ENCODE measurements at places on chromosomes 1 and 21.

- DNase-seq, result no peak
Observed at GRCh38 chr1:183245357-183245756, 59.3 kb downstream of the LAMC2 start.

- no peak for DNase-seq
Observed at GRCh38 chr1:214847071-214847810, 235.3 kb upstream of the KCNK2 start.

DNA sequence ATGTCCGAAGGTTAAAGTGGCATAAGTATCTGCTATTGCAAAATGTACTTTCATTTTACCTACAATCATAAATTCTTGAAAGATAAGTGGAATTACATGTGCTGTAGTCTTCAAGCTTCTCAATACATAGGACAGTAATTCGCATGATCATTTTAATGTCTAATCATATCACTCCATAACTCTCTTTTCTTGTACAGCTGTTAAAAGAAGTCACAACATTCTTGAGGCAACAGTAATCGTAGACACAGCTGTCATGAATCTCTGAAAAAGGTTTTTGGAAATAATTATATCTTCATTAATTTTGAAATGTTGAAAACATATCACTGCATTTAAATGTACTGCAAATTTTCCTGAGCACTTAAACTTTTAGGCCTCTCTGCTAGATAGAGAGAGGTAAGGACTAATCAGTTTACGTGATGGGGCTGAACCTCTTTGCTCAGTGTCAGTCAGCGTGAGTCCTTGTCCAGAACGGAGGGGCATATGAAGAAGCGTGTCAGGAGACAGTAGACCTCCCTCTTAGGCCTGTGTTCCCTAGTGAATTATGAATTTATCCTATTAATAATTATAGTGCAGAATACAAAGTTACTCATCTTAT, 133.4 kb downstream of the NEK7 start:
- DNase-seq, result no peak

- no peak for DNase-seq
Observed at GRCh38 chr1:244354810-244355278, 96.9 kb downstream of the ADSS2 start.

DNA sequence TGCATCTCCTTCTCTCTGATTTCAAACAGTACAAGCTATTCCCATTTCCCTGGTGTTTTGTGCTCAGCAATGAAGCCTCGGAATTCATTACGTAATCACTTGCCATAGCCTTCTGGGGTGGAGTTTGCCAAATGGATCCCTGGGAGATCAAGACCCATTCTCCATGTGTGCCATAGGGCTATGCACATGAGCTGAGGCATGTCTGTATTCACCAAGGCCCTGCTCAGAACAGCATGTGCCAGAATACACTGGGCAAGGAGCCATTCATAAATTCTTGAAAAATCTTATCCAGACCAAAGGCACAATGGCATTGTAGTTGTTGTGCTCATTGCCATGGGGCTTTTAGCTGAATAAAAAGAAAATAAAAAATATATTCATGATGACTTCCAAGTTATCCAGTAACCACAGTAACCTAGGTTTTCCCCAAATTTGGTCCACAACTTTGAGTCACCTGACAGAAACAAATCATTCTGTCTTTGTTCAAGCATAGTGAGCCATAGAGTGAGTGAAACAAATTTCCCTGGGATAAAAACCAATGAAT, 53.0 kb downstream of the CRB1 start:
- DNase-seq, result peak; percentile 49

GRCh38 chr21:36323032-36323431, 3.0 kb downstream of the MORC3 start:
- DNase-seq, result no peak

GRCh38 chr1:36977731-36978406, 56.4 kb downstream of the GRIK3 start:
- no peak for DNase-seq

GRCh38 chr1:19251305-19252196, at the start of the genes EMC1 and MRTO4:
Gene EMC1, minus strand, starts transcription at chr1:19251524. Its CDS starts 15 bp downstream, at chr1:19251509.
Gene MRTO4, plus strand, starts transcription at chr1:19251805. Its CDS starts 31 bp downstream, at chr1:19251836.
- DNase-seq, result peak; percentile 68

DNA sequence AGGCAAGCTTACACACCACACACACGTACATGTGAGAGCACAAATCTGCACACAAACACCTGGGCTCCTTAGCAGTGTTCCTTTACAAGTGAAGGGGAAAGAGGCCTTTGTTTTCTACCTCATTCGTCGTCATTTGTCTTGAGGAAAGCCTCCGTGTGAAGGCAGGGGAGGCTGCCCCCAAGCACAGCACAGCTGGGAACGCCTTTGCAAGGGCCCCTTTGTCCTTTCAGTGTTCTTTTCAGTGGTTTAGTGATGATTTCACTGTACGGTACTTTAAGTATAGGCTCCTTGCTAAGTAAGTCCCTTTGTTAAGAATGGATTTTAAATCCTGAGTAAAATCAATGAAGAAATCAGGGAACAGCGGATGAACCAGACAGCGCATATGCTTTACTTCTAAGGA, 94.1 kb downstream of the PGBD5 start:
- DNase-seq, result no peak

- no peak for DNase-seq
Observed at GRCh38 chr21:42381347-42381984, 14.4 kb downstream of the TMPRSS3 start.

- DNase-seq, result no peak
Observed at GRCh38 chr1:31742462-31743212, 21.5 kb downstream of the ADGRB2 start.

DNA sequence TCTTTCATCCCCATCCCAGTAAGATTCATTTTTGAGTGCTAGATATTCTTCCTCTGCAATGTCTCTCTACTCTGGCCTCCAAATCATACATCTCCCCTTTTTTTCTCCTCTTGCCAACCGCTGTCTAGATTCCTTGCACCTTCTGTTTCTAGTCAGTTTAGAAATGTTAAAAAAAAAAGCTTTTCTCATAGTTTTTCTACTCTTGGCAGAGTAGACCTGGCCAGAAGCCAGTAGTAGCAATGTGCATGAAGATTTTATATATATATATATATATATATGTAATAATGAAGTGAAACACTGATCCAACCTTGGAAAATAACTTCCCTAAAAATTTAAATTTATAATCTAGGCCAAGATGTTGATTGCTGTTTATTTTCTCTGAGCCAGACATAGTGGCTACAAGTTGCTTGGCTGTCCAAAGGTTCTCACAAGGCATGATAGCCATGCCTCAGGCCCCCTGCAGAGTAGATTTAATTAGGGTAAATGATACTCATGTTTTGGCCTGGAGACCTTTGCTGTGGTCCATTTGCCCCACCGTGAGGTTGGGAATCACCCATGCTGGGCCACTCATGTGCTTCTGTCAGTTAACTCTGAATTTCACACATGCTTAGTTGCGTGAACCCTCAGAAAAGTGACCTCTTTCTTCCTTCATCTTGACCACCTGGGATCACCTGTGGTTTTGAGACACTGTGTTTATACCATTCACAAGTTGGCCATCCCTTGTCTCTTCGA, 103.4 kb upstream of the KCNE2 start:
- DNase-seq, result no peak

DNA sequence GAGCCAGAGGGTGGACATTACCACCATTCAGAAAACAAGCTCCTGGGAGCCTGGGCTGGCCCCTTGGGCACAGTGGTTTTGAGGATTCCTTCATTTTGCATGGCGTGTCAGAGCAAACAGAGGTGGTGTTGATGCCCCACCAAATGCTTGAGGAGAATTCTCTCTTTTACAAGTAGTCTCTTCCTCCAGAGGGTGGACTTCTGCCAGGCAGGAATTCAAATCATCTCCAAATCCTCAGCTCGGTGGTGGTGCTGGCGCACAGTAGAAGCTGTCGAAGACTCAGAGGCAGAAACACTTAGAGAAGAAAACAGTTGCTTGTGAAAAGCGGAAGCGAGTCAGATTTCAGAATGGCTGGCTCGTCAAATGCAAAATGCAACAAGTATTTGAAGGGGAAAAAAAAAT, 3.4 kb upstream of the CHI3L1 start:
- DNase-seq, result no peak

- no peak for DNase-seq
Observed at GRCh38 chr1:228990906-228991569, 255.8 kb downstream of the RHOU start.

DNA sequence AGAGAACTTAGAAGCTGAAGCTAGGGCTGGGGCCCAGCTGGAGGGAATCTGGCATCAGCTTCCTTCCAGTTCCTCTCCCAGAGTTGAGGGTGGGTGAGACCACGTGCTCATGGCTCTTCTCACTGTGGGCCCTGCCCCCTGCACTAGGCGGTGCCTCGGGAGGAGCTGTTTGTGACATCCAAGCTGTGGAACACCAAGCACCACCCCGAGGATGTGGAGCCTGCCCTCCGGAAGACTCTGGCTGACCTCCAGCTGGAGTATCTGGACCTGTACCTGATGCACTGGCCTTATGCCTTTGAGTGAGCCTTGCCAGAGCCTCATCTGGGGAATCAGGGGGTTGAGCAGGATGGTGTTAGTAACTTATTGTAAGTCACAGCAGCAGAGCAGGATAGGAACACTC, 16.1 kb downstream of the AKR1A1 start:
- DNase-seq, result no peak
